ENCODE measurements at places on chromosomes 1 and 21. TPM values are rescaled to one million over a fixed set of nuclear protein-coding genes. Genes with fewer than 3 reads are reported as not detected.

DNA sequence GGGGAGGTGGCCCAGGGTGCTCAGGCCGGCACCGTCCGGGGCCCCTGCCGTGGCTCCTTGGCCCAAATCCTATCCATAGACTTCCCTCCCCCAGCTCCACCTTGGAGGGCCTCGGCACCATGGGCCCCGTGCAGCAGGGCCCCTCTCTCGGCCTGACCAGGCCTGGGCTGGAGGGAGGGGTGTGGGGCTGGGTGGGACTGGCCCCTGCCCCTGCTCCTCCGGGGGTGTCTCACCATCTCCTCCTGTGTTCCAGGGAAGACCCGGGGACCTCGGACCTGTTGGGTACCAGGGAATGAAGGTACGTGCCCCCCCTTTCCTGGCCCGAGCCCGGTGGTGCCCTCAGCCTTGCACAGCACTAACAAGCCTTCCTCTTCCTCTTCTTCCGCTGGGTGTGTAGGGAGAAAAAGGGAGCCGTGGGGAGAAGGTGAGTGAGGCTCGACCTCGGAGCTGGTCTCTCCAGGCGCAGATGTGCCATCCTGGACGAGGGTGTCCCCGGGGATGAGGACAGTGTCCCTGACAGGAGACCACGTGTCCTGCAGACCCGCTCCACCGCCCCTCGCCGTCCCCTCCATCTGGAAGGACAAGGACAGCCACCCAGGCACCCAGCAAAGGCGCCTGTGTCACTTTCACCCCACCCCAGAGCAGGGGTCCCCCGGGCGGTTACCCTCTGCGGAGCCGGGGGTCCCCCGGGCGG lies 7.9 kb downstream of the COL6A1 start:
- no peak overlapping the region for H3K27ac ChIP-seq
- no peaks in the 10 kb centered on the region for H3K4me1 ChIP-seq
- no peak for DNase-seq
- H3K4me3 ChIP-seq = no peak overlapping the region
- H3K36me3 ChIP-seq = no peaks in the 10 kb centered on the region

Gene ALPL
- polyA plus RNA-seq = 0.92 TPM

Gene CD2
- not detected for polyA plus RNA-seq

GRCh38 chr1:95071539-95071938 lies 1.2 kb downstream of the ALG14 start:
- H3K27ac ChIP-seq = no peak overlapping the region
- H3K36me3 ChIP-seq = no peaks in the 10 kb centered on the region
- H3K27me3 ChIP-seq = peaks cover 1% of the 10 kb centered on the region
- H3K4me3 ChIP-seq = no peak overlapping the region
- no peak for DNase-seq

- DNase-seq = no peak
- H3K27ac ChIP-seq = no peak overlapping the region
- no peaks in the 10 kb centered on the region for H3K4me1 ChIP-seq
- no peaks in the 10 kb centered on the region for H3K36me3 ChIP-seq
These were observed 28.5 kb upstream of the CAMK1G start for GRCh38 chr1:209554761-209555611.

Gene LINGO4
- polyA plus RNA-seq = not detected
